Kidney (tissue), 22 donors: ENCODE measurements at places on chromosomes 7 and 10.
A peak's percentile ranks its signal among the peaks of the same experiment; 100 is the strongest.

GRCh38 chr10:86888585-86889381, 68.6 kb downstream of the MMRN2 start:
- no peak for DNase-seq

GRCh38 chr7:111832174-111832573, 269.9 kb upstream of the IMMP2L start:
- no peak for DNase-seq

- no peak for DNase-seq
Measured at GRCh38 chr7:127976056-127976737, 55.0 kb downstream of the LRRC4 start.

GRCh38 chr7:155263581-155264143, 34.0 kb upstream of the INSIG1 start:
- no peak for DNase-seq

- no peak for DNase-seq
Measured at GRCh38 chr7:23654508-23654907, 25.5 kb upstream of the FAM221A start.

DNA sequence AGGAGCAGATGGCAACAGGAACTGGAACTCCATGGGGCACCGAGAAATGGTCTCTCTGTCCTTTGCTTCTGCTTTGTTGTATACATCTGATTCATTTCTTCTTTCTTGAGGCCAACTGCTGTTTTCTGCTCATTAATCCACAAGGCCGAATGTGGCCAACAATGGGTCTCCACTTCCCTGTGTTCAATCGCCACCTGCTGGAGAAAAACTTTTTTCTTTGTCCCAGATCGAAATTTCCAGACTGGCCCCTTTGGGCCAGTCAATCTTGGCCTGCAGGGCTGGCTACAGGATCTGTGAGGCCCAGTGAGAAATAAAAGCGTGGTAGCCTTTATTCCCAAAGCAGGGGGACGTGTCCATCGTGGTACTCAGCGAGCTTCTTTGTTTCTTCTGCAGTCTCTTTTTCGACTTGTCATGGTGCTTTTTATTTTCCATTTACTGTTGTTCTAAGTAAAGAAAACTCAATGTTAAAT, 58.8 kb downstream of the PARP12 start:
- DNase-seq, result peak; percentile 63

- no peak for DNase-seq
Measured at GRCh38 chr7:95691464-95691863, 80.9 kb upstream of the DYNC1I1 start.

GRCh38 chr7:155450970-155451801, 6.7 kb upstream of the EN2 start:
- no peak for DNase-seq

GRCh38 chr7:41007351-41007751, 695.5 kb downstream of the INHBA start:
- DNase-seq, result no peak

DNA sequence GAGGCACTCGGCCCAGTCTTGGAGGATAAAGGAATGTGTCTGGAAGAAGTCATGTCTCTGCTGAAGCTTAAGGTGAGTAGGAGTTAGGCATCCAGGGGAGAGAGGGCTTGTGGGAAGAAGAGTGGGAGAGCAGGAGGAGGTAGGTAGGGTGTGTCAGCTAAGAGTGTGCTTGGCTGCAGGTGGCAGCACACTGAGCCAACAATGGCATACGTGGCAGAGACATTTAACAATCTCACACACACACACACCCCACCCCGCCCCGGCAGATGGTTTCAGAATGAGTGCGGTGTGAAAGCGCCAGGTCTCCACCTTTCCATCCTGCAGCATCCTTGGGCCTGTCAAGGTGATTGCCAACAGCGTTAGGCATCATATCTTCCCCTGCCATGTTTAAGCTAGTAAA, 11.2 kb upstream of the ARPC1A start:
- DNase-seq, result no peak

GRCh38 chr7:102427019-102427405, 6.4 kb upstream of the ORAI2 start:
- no peak for DNase-seq

- DNase-seq, result peak; percentile 68
Measured at GRCh38 chr7:130009848-130010688, 41.1 kb downstream of the ZC3HC1 start.

- DNase-seq, result no peak
Measured at GRCh38 chr7:154183482-154183881, 131.3 kb downstream of the DPP6 start.

- no peak for DNase-seq
Measured at GRCh38 chr10:118843647-118844265, 89.0 kb upstream of the CACUL1 start.

- no peak for DNase-seq
Measured at GRCh38 chr10:71025535-71025934, 137.2 kb upstream of the PCBD1 start.

- no peak for DNase-seq
Measured at GRCh38 chr7:24108906-24109376, 175.0 kb upstream of the NPY start.

DNA sequence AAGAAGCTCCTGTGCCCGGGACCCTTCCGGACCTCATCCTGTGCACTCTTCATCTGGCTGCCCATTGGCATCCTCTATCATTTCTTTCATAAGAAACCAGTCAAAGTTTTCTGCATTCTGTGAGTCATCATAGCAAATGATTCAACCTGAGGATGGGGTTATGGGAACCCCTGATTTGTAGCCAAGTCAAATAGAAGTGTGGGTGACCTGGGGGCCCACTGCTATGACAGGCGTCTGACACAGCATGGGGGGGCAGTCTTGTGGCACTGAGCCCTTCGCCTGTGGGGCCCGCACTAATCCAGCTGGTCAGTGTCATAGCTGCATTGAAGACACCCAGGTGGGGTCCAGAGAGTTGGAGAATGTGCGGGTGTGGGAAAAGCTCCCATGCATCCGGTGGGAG, 230.4 kb downstream of the USP6NL start:
- DNase-seq, result no peak

DNA sequence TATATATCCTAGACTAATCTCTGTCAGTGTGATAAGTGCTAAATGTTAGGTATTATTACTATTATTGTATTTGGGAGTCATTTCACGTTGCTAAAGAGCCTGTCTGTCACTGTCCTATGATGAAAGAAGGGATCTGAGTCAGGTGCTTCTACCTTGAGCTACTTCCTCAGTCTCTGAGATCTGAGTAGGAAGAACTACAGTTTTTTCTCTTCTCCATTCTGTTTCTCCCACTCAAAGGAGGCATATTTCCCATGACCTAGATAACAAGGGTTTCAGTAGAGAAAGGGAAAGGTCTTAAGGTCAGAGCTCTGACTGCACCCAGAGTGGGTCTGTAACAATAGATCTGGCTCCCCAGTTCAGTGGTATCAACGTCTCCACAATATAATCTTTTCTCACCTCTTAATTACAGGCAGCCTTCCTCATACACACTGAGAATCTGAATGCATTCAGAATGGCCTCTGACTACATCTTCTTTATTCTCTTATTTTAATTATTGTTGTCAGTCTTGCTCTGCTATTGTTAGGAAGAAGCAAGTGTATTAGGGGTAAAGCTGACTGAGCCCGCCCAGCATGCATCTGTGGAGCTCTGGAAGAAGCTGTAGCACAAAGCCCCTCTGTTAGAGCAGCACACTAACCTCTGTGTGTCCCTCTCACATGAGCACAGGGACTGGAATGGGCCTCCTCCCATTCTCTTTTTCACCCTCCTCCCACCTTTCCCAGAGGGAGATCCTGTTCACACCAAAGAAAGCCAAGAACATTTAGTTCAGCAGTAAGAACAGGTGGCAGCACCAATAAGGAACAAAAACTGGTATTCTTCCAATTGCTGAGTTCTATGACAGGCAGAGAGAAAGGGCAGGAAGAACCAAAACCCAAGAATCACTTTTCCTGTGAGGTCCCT, 38.1 kb downstream of the USP54 start:
- no peak for DNase-seq

DNA sequence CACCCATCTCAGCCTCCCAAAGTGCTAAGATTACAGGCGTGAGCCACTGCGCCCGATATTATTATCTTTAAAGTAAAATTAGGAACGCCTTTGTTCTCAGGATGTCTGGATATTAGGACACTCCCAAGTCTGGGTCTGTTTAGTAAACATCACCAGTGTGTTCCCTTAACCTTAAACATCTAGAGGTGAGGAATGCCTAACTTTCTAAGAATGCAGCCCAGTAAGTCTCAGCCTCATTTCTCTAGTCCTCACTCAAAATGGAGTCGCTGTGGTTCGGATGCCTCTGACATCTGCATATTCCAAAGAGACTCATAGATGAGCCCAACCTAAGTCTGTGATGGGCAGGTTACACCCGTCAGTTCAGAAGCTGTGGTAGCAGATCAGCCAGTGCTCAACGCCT, 4.3 kb upstream of the INSYN2A start:
- DNase-seq, result no peak

GRCh38 chr10:12535656-12536055, 186.3 kb downstream of the CAMK1D start:
- DNase-seq, result no peak

GRCh38 chr7:142722248-142722794, 27.0 kb upstream of the PRSS1 start:
- DNase-seq, result no peak

GRCh38 chr10:94235461-94235860, 127.3 kb downstream of the NOC3L start:
- DNase-seq, result no peak

- peak; percentile 88 for DNase-seq
Measured at GRCh38 chr10:12264204-12264940, 68.4 kb downstream of the CDC123 start.

- no peak for DNase-seq
Measured at GRCh38 chr10:56632537-56632936, 271.5 kb upstream of the ZWINT start.

DNA sequence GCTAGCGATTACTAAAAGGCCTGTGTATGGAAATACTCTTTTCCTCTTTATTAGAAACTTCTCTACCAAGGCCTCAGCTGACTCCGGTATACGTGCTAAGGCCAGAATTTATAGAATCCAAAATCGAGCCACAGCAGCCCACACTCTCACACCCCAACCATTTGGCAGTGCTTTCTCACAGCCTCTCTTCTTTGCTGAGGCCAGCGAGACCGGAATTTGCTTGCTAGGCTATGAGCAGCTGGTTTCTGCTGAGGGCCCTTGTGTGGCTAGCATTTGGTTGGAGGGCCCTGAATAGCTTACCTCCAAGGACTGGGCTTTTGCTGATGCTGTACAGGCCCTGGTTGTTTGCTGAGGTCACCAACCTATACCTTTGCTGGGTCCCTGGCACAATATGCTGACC, 46.1 kb downstream of the ITGB8 start:
- no peak for DNase-seq

DNA sequence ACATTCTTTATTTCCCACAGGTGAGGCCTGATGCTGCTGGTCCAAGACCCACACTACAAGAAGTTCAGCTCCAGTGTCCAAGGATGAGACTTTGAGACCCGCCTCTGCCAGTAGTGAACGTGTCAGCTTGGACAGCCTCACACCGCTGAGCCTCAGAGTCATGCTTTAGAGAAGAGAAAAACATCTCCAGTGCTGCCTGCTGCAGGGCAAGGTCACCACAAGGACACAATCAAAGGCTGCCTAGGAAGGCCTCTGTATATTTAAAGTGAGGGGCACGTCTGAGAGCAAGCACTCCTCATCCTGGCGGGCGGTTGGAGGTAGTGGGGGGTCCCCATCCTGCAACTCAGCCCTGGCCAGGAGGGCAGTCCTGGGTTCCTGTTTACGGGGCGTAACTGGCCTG, 19.3 kb downstream of the FGFR2 start:
- DNase-seq, result peak; percentile 58

DNA sequence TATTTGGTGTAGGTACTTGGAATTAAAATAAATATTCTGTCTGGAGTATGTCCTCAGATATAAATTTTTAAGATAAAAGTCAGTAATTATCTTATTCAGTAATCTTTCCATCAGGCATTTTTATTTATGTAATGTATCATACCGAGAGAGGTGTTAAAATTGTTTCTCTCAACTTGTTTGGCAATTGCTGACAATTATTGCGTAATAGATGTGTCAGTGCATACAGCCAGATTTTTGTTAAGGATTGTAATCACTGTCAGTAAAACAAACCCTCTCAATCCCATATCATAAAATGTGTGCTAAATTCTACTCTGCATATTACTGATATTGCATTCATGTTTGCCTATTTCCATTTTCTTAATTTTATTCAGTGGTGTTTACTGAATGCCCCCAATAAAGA, 69.2 kb downstream of the CNTNAP2 start:
- no peak for DNase-seq

GRCh38 chr10:113128450-113129070, 178.5 kb downstream of the TCF7L2 start:
- no peak for DNase-seq

DNA sequence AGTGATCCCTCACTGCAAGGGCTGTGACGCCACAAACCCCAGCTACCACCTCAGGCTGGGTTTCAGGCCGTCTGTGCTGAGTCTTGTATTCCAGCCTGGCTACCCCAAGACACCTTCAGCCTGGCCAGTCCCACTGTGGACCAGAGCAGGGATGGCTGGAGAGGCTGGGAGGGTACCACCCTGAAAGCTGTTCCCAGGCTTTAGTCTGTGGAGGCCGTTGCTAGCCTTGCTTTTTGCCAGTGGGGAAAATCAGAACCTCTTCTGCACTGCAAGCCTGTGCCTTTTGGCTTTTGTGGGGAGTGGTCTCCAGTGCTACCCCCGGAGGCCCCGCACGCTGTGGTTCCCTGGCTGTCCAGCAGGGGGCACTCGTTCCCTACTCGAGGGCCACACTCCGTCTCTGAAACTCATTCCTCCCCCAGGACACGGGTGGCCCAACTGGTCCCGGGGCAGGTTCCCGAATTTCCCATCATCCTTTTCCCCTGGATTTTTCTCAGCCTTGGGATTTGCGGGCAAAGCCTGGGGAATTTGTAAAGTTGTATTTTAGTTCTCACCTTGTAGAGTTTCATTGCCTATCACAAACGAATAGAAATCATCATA, 128.4 kb upstream of the BTBD16 start:
- peak; percentile 61 for DNase-seq

DNA sequence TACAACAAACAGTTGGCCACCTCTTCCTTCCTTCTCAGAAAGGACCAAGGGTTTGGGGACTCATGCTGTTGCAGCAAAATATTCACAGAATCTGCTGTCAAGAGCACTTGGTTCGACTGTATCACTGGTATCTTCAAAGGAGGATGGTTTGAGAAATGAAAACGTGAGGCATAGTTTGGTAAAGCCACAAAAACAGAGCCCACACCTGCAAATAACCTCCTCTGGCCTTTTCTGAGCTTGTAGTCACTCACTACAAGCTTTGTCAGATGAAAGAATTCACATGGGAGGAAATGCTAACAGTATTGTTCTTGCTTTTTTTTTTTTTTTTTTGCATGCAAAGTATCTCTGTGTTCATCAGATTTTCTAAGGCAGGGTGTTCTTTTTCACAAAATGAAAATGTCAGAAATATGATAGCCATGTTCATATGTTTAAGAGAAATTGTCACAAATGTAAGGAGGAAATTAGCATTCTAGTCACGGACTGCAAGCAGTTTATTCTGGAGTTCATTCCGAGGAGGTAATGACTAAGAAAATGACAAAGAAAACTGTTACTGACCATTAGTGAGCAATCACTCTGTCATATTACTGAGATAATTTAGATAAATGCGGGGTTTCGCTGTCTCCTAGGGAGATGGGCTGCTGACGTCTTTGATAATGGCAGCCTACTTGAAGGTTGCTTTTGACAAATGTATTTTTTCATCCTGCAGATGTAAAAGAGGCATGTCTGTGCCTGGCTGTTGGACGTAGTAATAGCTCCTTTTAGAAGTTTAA, 117.8 kb upstream of the MYO3A start:
- peak; percentile 56 for DNase-seq

GRCh38 chr10:99924451-99925255, 85.1 kb downstream of the DNMBP start:
- DNase-seq, result no peak

GRCh38 chr10:58393317-58393716, 8.1 kb downstream of the TFAM start:
- no peak for DNase-seq
